ENCODE measurements at places on chromosomes 11 and 22.

DNA sequence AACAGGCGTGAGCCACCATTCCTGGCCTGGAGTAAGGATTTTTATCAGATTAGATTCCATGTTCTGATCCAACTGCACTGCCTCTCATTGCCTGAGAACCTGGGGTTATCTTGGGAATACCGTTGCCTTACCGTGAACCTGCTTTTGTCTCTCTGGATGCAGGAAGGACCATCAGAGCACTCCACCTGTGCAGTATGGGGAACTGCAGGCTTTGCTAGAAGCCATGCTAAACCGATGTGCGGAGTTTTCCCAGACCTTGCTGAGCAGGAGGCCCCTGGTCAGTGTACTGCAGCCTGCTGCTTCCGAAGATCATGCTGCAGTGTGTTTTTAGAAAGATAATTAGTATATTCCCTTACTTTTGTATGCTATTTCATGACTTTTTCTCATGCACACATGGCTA lies 43.6 kb downstream of the MEI1 start:
- no peak for DNase-seq

DNA sequence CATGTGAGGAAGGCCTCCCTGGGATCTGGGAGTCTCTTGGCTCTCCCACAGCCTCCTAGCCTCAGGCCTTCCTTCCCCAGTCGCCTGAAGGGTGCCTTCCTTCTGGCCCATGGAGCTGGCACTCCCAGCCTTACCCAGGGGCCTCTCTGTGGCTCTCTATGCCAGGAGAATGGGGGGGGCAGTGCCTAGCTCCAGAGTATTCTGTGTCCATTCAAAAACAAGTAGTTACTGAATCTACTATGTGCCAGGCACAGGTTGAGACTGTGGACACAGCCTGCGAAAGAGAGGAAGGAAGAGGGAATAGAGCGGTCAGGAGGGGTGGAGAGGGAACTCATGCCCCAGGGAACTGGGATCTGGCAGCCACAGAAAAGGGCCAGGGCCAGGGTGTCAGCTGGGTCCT lies 2.7 kb upstream of the PLA2G3 start:
- DNase-seq: no peak

DNA sequence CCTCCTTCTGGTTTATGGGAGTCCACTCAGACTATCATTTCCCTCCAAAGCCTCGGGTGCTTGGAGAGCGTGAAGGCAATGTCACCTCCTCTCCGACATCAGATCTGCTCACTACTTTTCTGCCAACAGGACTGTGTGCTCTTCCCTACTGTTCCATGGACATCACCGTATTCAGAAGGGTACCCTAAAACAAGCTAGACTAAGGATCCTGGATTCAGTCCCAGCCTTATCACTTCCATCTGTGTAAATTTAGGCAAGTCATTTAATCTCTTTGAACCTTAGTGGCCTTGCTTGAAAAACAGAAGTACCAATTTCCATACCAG lies 78.2 kb downstream of the KCNC1 start:
- DNase-seq: no peak

DNA sequence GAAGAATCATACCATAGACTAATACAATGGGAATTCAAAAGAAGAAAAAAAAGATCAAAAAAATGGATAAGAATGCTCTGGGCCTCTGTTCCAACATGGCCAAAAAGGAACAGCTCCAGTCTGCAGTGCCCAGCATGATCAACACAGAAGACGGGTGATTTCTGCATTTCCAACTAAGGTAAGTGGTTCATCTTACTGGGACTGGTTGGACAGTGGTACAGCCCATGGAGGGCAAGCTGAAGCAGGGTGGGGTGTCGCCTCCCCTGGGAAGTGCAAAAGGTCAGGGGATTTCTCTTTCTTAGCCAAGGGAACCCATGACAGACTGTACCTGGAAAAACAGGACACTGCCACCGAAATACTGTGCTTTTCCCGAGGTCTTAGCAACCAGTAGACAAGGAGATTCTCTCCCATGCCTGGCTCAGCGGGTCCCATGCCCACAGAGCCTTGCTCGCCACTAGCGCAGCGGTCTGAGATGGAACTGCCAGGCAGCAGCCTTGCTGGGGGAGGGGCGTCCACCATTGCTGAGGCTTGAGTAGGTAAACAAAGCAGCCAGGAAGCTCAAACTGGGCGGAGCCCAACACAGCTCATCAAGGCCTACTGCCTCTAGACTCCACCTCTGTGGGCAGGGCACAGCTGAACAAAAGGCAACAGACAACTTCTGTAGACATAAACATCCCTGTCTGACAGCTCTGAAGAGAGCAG lies 428.4 kb downstream of the MN1 start:
- DNase-seq: no peak

DNA sequence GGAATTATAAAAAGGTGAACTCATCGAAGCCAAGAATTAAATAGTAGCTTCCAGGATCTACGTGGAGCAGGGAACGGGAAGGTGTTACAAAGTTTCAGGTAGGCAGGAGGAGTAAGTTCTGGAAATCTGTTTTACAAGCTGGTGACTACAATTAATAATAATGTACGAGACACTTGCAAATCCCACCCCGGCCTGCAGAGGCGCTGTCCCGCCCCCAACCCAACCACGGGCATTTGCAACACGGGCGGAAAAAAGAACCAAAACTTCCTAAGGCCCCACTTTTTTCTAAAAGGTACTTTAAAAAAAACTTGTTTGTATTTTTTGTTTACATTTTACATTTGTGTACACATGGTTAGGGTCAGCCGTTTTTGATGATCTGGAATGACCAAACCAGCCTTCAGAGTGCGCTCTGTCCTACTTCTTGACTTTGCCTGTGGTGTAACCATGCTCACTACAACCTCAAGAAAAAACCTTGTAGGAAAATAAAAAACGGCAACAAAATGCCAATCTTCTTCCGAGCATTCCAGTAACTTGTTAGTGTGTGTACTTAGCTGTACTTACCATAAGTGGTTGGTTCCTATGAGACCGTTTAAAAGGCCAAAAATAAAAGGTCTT lies 449.6 kb upstream of the B3GAT1 start:
- no peak for DNase-seq

- no peak for DNase-seq
Measured at GRCh38 chr22:48234011-48234410, 1471.6 kb downstream of the TBC1D22A start.

DNA sequence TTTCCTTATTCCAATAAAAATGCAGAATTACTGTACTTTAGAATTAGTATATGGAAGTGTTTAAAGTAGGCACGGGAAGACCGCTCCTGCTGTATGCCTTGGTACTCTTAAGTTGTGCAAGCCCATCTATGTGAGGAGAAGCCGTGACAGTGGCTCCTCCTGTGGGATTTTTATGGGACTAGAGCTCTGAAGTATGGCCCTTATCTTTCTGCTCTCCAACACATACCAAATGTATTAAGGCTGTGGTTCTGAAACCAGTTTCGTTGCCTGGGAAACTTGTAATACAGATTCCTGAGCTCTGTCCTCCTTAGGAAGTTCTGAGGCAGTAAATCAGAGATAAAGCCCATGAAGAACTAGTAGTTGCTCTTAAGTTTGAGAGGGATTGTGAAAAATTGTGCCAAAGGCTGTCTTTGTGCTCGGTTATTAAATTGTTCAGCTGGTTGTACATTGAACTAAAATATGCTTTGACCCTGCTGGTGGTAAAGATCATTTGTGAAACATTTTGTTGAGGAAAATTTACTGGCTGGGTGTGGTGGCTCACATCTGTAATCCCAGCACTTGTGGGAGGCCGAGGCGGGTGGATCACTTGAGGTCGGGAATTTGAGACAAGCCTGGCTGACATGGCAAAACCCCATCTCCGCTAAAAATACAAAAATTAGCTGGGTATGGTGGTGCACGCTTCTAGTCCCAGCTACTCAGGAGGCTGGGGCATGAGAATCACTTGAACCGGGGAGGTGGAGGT lies 29.3 kb downstream of the RTN3 start:
- peak; percentile 40 for DNase-seq

DNA sequence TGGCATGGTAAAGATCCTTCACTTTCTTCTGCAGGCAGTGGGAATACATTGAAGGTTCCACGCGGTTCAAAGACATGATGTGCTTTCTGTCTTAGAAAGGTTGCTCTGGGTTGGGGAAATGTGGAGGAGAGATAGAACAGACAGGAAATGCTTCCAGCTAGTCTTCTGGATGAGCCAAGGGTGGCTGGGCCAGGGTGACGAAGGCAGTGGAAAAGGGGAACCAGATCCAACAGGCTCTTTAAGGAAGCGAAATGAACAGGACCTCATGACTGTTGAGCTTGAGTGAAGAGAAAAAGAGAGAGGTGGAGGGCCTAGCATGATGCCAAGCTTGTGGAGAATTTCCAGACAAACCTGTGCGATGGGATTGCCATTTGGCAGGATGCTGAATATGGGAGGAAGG lies 56.4 kb upstream of the LMO1 start:
- no peak for DNase-seq

DNA sequence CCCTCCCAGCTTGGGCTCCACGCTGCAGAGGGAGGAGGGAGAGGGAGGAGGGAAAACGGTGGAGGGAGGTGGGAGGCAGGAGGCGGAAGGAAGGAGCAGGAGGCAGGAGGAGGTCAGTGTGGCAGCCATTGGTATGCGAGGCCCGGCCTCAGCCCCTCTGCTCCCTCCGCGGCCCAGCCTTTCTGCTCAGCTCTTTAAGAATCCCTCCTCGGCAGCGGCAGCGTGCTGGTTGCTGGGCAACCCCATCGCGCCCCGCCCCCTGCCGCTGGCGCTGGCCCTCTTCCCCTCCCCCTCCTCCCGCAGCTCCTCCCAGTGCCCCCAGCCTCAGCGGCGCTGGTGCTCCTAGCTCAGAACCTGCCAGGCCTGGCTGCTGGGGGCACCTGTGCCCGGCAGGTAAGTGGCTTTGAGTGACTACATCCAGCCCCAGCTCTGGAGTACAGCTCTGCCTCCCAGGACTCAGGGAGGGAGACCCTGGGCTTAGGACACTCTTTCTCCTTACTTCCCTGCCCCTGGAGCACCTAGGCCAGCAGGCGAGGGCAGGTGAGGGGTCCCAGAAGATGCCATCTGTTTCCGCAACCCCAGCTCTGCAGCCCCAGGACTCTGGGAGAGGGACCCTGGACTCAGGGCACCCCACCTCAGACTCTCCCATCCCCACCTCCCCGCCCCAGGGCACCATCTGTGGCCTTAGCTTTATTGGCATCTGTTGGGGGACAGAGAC lies 7.2 kb upstream of the FLRT1 start:
- no peak for DNase-seq
